ENCODE measurements at places on chromosomes 2 and 18. TPM values are rescaled to one million over a fixed set of nuclear protein-coding genes. Genes with fewer than 3 reads are reported as not detected.

DNA sequence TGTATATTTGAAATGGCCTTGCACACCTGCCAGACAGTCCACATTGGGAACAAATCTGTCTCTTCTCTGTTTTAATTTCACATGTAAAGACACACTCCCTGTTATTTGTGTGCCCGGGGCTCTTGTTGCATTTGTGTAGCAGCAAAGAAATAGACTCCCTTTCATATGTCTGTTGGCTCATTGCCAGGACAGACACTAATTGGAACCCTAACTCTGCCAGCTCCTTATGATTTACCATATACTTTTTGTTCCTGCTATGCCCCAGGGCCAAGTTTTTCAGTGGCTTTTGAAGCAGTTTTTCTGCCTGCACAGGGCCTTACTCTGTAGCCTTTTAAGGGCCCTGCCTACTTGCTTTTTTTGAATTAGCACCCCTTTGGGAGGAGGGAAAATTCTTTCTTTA is 396.9 kb downstream of the DLGAP1 start:
- DNase-seq: no peak

GRCh38 chr2:98691303-98691702 is 39.6 kb downstream of the MGAT4A start:
- DNase-seq: no peak

- no peak for DNase-seq
Observed at GRCh38 chr2:8152392-8153257, 529.2 kb upstream of the ID2 start.

GRCh38 chr2:29165362-29166241 is 50.4 kb downstream of the CLIP4 start:
- peak; percentile 93 for DNase-seq

The ECEL1 gene
- not detected for total RNA-seq

The ERFE gene
- 0.56 TPM for total RNA-seq

GRCh38 chr2:71064754-71065621 is 3.5 kb upstream of the NAGK start:
- peak; percentile 32 for DNase-seq

The SUPT7L gene
- total RNA-seq: 16.7 TPM

All from IMR-90 (cell line).